CD4-positive, CD25-positive, alpha-beta regulatory T cell (primary cell): ENCODE measurements at places on chromosomes 7 and 10. TPM values are rescaled to one million over a fixed set of nuclear protein-coding genes. Genes with fewer than 3 reads are reported as not detected.

Gene CALCR
- not detected for total RNA-seq

Gene LIPM
- not detected for total RNA-seq

Gene SFMBT2
- total RNA-seq, result 21.2 TPM

Gene MMD2
- total RNA-seq, result not detected

Gene BBS9
- total RNA-seq, result 18.7 TPM

Gene ICA1
- total RNA-seq, result 11.3 TPM

Gene LIPJ
- total RNA-seq, result not detected

Gene TMEM176A
- not detected for total RNA-seq

Gene WNT2
- not detected for total RNA-seq

Gene HYAL4
- not detected for total RNA-seq

Gene PNLIPRP1
- not detected for total RNA-seq

Gene TMEM270
- total RNA-seq, result not detected

Gene NYAP1
- total RNA-seq, result 0.89 TPM

Gene RTKN2
- total RNA-seq, result 99.5 TPM

Gene OR2A42
- total RNA-seq, result 0.30 TPM

Gene SPDYE16
- total RNA-seq, result 2.9 TPM

Gene FKBP6
- not detected for total RNA-seq

Gene AKR1C8
- 3.2 TPM for total RNA-seq

Gene TFEC
- 1.0 TPM for total RNA-seq

Gene SEMA3A
- total RNA-seq, result not detected

Gene OR6V1
- not detected for total RNA-seq

Gene AGBL3
- 1.0 TPM for total RNA-seq

Gene CYP2C8
- not detected for total RNA-seq

Gene MMRN2
- 0.17 TPM for total RNA-seq

Gene TMEM26
- not detected for total RNA-seq

Gene ERVW-1
- not detected for total RNA-seq

Gene ELN
- 0.35 TPM for total RNA-seq

Gene UCN3
- total RNA-seq, result not detected

Gene DHX32
- 1.8 TPM for total RNA-seq

Gene AZGP1
- total RNA-seq, result not detected

Gene HIBADH
- 6.1 TPM for total RNA-seq

Gene TFPI2
- total RNA-seq, result 0.96 TPM
